PC-9 (cell line): ENCODE measurements at places on chromosomes 4 and X.

DNA sequence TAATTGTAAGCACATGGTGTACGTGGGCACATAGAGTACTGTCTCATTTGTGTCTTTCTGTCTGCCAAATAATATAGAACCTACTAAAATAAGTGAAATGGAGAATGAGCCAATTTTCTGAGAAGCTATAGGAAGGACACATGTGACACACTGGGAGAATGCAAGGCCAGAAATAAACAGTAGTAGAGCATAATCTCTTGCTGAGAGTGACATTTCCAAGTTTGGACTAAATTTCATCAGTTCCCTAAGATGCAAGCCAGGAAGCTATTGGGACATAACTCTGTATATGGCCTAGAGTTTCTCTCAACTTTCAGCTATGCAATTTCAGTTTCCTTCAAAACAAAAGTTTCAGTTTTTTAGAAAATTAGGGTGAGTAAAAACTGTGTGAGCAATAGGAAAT lies 638.7 kb downstream of the PCDH18 start:
- H3K36me3 ChIP-seq = no peaks in the 10 kb centered on the region
- DNase-seq = no peak
- H3K27me3 ChIP-seq = no peaks in the 10 kb centered on the region
- H3K27ac ChIP-seq = no peak overlapping the region
- H3K4me1 ChIP-seq = no peaks in the 10 kb centered on the region

DNA sequence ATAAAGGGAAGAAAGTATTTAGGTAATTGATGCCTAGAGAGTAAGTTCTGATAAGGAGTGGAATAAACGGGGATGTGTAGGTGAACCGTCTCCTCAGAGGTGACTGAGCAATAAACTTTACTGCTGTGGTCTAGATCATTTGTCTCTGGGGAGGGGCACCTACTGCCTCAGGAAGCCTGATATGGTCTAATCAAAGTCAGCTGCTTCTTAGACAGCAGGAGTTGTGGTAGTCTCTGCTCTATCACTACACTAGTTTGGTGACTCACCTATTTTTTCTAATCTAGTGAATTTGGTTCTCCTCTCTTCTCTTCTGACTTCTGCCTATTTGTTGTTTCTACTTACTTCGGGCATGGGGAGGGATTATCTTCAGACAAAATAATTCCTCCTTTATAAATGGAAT lies 95.1 kb upstream of the STIM2 start:
- no peak overlapping the region for H3K27ac ChIP-seq
- no peaks in the 10 kb centered on the region for H3K27me3 ChIP-seq
- H3K4me1 ChIP-seq = peaks cover 7% of the 10 kb centered on the region; the same call in 1 of the 2 replicates
- no peak overlapping the region for H3K4me3 ChIP-seq

GRCh38 chr4:156875055-156875454 lies 96.5 kb downstream of the PDGFC start:
- no peak overlapping the region for H3K4me3 ChIP-seq
- no peak overlapping the region for H3K27ac ChIP-seq
- H3K36me3 ChIP-seq = no peaks in the 10 kb centered on the region

GRCh38 chrX:80139564-80139963 lies 125.0 kb downstream of the TBX22 start:
- H3K27ac ChIP-seq = no peak overlapping the region
- no peaks in the 10 kb centered on the region for H3K27me3 ChIP-seq
- DNase-seq = no peak

GRCh38 chr4:33369446-33369845 lies 2649.3 kb downstream of the PCDH7 start:
- no peak overlapping the region for H3K27ac ChIP-seq
- no peaks in the 10 kb centered on the region for H3K4me1 ChIP-seq
- no peaks in the 10 kb centered on the region for H3K36me3 ChIP-seq
- DNase-seq = no peak
- H3K27me3 ChIP-seq = no peaks in the 10 kb centered on the region

DNA sequence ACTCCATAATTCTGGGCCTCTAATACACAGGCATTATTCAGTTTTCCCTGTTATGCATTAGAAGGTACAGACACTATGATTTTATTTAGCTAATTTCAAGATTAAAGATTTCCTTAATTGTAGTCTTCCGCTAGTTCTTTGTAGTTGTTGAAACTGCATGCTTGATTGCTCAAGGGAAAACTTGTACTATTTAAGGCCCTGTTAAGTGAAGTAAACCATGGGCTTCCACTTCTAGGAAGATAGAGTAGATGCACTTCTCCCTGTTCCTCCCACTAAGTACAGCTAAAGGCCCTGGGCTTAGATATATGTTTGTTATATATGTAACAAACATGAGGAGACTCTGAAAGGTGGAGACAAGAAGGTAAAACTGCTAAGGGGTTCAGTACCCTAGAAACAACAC lies 215.8 kb upstream of the LEF1 start:
- H3K27me3 ChIP-seq = no peaks in the 10 kb centered on the region
- no peaks in the 10 kb centered on the region for H3K36me3 ChIP-seq
- no peaks in the 10 kb centered on the region for H3K4me1 ChIP-seq
- DNase-seq = no peak
- H3K4me3 ChIP-seq = no peak overlapping the region
- H3K27ac ChIP-seq = no peak overlapping the region

DNA sequence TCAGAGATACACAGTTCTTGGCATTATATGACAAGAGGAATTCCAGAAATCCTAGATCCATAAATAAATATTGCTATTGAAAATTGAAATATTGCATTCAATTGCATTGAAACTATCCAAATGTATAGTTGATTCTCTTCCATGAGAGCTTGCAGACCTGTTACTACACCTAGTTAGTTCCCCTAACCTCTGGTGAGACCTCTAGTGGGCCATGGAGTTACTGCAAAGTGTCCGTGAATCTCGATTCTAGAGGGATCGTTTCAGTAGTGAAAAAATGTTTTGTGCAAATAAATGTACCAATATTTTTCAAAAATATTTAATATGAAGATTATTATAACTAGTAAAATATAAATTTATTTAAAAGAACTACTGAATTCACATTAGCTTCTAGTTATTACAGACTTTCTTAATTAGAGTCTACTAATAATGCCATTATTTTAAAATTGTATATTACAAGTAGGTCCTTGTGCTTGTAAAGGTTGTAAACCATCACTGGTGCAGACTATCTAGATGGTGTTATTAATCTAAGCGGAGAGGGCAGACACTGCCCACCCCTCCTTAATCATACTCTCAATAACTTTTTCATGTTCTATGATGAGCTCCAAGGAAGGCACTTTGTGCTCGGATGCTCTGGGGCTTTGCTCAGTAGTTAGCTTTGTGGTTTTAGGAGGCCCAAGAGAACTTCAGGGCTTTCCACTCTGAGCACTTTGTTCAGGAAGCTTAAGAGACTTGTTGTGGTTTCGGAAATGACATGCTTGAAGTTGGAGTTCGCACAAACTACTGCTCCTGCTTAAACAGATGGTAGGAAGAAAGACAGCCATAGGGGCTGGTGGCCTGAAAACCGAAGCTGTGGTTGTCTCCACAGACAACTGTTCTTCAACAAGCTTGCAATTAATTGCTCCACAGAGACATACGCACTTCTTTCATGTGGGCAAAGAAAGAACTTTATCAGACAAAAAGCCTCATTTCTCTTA lies 42.8 kb downstream of the IL21 start:
- no peaks in the 10 kb centered on the region for H3K4me1 ChIP-seq
- DNase-seq = peak; percentile 30
- H3K36me3 ChIP-seq = no peaks in the 10 kb centered on the region
- H3K27ac ChIP-seq = no peak overlapping the region
- no peaks in the 10 kb centered on the region for H3K27me3 ChIP-seq
- no peak overlapping the region for H3K4me3 ChIP-seq

- DNase-seq = no peak
- no peaks in the 10 kb centered on the region for H3K27me3 ChIP-seq
- H3K27ac ChIP-seq = no peak overlapping the region
- no peaks in the 10 kb centered on the region for H3K4me1 ChIP-seq
Measured at GRCh38 chrX:34879886-34880285, 62.7 kb upstream of the FAM47B start.

DNA sequence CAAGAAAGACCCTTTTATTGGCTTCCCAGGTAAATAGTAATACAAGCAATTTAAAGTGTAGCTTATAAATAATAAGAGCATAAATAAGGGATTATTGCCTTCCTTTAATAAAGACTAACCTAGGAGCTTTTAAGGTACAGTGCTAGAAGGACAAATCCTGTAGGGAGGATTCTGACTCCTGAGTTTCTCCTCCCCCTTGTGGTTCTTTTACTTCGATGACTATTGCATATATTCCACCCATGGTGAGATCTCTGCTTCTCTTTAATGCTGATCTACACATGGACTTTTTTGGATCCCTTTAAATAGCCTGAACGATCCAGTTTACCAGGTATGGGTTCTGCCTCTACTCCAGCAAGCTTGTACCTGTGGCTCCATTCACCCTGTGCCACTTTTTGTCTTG lies 2.5 kb downstream of the GALNT7 start:
- peaks cover 27% of the 10 kb centered on the region for H3K4me1 ChIP-seq
- no peaks in the 10 kb centered on the region for H3K27me3 ChIP-seq
- H3K4me3 ChIP-seq = peak overlapping the region; percentile 87; the same call in 1 of the 2 replicates
- DNase-seq = no peak
- H3K27ac ChIP-seq = no peak overlapping the region

GRCh38 chr4:170672381-170672965 lies 582.7 kb upstream of the AADAT start:
- no peak overlapping the region for H3K4me3 ChIP-seq
- DNase-seq = no peak
- no peaks in the 10 kb centered on the region for H3K27me3 ChIP-seq
- no peaks in the 10 kb centered on the region for H3K4me1 ChIP-seq
- no peaks in the 10 kb centered on the region for H3K36me3 ChIP-seq

DNA sequence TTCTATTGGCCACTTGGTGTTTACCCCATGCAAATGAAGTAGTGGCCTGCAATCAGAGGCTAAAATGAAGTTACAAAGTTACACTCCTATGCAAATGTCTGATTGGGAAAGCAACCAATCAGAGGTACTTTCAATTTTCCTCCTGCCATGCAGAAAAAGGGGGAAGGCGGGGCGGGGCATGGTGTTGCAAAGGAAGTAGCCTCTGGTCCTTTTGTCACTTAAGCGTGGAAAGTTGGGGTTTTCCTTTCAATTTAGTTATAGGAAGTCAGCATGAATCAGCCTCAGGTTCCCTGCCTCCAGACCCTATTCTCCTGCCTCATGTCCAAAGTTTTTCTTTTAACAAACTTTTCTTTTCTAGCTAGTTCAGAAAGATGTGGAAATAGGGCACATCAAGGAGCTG lies 69.3 kb downstream of the GPC4 start:
- no peaks in the 10 kb centered on the region for H3K27me3 ChIP-seq
- no peaks in the 10 kb centered on the region for H3K4me1 ChIP-seq
- no peaks in the 10 kb centered on the region for H3K36me3 ChIP-seq
- no peak overlapping the region for H3K4me3 ChIP-seq
- no peak for DNase-seq
